ENCODE measurements at places on chromosomes 1 and 21.
A peak's percentile ranks its signal among the peaks of the same experiment; 100 is the strongest.

GRCh38 chr1:204150702-204151551 lies 917 bp downstream of the ETNK2 start:
- DNase-seq, result peak; percentile 10

GRCh38 chr21:16570856-16571255 lies 841.1 kb downstream of the USP25 start:
- no peak for DNase-seq

- DNase-seq, result no peak
Measured at GRCh38 chr1:154459080-154459479, 42.9 kb upstream of the TDRD10 start.

- DNase-seq, result peak; percentile 58
Measured at GRCh38 chr21:44337941-44338895, 972 bp downstream of the CFAP410 start.

DNA sequence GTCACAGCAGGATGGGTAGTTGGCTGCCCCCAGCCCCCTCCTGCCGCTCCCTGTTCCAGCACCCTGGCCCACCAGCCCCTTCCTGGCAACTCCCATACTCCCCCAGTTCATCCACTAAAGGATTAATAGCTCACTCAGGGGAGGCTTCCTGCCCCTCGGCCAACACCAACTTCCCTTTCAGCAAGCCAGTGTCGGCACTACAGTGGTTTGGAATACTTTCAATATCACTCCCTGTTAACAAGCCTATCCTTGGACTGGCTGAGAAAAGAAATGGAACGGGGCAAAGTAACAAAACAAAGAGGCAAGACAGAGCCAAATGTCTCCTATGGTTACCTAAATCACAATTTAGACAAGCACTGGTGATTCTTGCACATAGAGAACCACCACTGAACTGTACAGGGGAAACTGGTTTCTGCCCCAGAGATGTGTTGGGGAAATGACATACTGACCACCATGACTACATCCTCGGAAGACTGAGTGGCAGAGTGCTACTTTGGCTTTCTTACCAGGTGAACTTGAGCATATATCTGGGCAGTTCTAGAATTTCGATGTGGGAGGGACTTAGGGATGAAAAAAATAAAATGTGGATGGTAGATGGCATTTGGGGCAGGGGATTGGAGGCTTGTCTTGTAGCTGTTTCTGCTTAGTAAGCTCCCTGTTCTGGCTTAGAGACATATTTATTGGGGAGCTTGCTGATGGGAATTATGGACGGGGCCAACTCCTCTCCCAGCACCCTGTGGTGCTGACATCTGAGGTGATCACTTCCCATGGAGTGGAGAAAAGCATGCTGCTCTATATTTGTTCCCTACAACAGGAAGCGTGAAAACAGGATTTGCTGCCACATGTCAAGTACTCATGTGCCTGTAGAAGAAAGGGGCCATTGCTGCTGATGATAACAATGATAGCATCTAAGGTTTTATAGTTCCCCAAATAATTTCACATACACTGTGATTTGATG lies 7.1 kb upstream of the CAPN2 start:
- no peak for DNase-seq

All from CD4-positive, alpha-beta T cell treated with Interferon alpha-2 for 1 hour (primary cell).